ENCODE measurements at places on chromosomes 16 and 17.

- no peak for DNase-seq
Observed at GRCh38 chr16:47504599-47504998, 43.5 kb downstream of the PHKB start.

GRCh38 chr17:75325827-75326225, 36.6 kb upstream of the SLC25A19 start:
- no peak for DNase-seq

- DNase-seq = no peak
Observed at GRCh38 chr17:48873209-48873608, 19.4 kb upstream of the ATP5MC1 start.

GRCh38 chr17:37342589-37342988, 33.2 kb upstream of the C17orf78 start:
- DNase-seq = no peak

DNA sequence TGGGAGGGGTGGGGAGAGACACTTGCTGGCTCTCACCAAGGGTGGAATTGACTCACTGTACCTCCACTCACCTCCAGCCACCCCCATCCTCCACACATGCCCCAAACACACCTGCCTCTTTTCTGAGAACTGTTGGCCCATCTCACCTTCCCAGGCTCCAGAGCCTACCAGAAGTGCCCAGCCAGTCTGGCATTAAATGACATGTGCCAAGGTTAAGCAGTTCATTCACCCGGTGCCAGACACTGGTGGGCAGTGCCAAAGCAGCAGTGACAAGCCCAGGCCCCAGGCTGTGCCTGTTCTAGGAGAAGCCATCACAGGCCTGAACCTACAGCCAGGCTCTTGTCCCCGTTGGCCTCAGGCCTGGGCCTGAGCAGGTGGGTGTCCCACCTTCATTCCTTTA, 11.2 kb downstream of the MVP start:
- DNase-seq = no peak

DNA sequence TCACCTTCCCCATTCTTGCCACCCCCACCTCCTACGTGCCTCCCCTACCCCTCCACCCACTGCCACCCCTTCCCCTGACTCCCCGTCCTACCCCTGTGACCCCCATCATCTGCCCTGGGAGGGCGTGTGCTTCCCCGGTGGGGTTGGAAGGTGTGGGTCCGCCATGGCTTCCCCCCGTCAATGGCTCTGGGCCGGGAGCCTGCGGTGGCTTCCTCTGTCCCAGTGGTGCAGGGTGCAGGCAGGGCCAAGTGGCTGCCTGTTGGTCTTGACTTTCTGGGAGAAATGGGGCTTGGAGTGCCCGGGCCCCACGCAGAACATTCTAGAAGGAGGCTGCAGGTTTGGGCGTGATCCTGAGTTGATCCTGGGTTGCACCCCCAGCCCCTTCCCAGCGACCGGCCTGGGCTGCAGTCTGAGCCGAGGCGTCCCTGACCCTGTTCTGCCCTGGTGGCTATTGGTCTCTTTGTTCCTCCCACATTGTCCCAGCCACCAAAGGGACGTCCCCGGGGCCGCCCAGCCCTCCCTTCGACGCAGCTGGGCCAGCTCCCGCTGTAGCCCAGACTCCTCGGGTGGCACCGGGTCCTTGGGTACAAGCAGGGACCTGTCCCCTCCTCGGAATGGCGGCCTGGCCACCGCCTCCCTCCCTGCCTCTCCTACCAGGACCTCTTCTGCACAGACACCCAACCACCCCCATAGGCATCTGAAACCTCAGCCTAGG, 25.7 kb downstream of the GSE1 start:
- no peak for DNase-seq

- DNase-seq = peak; percentile 97
Observed at GRCh38 chr17:78497115-78497540, 80.1 kb downstream of the DNAH17 start.

GRCh38 chr16:77376358-77376757, 58.5 kb downstream of the ADAMTS18 start:
- DNase-seq = peak; percentile 9

DNA sequence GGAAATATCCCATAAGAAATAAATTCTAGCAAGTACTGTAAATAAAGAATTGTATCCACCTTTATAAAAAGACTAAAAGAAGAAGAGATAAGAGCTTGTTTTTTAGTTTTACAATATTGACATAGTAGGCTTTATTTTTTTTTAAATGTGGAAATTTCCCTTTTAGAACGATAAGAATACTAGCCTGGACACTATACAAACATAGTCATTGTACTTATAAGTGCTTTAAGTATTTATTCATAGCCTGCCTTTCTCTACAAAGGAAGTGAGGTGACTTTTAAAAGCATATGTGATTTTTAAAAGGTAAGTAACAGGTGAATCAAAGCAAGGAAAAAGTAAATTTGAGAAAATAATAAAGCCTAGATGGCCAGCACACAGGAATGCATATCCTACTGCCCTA, 17.7 kb downstream of the TOX3 start:
- DNase-seq = no peak

GRCh38 chr17:79814974-79815835, 18.3 kb upstream of the CBX8 start:
- DNase-seq = no peak

DNA sequence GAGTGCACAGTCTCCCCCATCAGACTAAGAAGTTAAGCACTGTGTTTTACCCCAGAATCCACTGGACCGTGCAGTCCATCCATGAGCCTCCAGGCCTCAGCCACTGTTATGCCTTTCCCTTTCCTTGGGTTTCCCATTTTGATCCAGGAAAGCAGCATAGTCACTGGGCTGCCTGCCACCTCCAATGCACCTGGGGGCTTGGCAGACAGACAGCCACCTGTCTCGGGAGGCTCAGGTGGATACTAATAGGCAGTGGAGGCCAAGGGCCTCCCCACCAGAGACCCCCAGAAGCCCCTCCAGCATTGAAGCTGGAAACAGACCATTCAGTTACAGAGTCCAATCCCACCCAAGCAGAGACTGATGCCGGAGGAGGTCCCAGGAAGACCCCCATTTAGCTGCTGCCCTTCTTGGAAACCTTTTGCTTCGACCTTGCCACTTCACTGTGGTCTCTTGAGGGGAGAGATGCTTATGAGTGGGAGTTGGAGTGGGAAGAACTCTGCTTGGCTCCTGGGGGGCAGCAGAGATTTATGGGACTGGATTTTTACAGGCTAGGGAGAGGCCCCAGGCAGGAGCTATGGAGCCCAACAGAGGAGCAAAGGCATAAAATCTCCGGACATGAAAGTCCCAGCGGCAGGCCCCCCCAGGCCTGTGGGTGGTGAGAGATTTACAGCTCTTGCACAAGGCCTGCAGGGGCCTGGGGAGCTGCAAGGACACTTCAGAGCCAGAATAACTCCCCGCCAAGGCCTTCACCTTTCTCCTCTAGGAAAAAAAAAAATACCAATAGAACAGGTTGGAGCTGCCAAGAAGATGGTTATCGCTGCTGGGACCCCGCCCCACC, 12.2 kb upstream of the SP2 start:
- no peak for DNase-seq

GRCh38 chr16:65116818-65117430, 4.9 kb downstream of the CDH11 start:
- no peak for DNase-seq

DNA sequence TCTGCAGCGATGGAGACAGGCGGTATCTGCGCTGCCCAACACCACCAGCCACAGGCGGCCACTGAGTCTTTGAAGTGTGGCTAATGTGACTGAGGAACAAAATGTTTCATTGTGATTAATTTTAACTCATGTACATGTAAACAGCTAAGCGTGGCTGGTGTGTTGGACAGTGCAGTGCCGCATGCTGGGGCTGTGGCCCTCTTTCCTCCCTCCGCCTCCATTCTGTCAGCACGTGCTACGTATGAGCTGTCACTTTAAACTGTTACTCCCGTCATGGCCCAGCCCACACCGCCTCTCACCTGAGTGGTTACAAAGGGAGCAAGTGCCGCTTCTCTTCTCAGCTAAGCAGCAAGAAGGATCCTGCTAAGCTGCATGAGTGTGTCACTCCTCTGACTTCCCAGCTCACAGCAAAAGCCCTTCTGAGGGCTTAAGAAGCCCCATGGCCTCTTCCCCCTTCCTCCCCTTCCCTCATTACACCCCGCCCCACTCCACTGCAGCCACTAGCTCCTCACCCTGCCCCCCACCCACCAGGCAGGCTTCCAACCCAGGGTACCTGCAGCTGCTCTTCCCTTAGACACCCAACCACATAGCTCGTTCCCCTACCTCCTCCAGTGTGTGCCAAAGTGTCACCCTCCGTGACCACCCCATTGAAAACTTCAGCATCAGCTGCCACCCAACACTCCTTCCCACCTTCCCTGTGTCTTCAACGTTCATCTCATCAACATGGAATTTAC, 15.0 kb downstream of the HASPIN start:
- no peak for DNase-seq

- no peak for DNase-seq
Observed at GRCh38 chr17:4632581-4632920, 8.9 kb downstream of the ALOX15 start.

DNA sequence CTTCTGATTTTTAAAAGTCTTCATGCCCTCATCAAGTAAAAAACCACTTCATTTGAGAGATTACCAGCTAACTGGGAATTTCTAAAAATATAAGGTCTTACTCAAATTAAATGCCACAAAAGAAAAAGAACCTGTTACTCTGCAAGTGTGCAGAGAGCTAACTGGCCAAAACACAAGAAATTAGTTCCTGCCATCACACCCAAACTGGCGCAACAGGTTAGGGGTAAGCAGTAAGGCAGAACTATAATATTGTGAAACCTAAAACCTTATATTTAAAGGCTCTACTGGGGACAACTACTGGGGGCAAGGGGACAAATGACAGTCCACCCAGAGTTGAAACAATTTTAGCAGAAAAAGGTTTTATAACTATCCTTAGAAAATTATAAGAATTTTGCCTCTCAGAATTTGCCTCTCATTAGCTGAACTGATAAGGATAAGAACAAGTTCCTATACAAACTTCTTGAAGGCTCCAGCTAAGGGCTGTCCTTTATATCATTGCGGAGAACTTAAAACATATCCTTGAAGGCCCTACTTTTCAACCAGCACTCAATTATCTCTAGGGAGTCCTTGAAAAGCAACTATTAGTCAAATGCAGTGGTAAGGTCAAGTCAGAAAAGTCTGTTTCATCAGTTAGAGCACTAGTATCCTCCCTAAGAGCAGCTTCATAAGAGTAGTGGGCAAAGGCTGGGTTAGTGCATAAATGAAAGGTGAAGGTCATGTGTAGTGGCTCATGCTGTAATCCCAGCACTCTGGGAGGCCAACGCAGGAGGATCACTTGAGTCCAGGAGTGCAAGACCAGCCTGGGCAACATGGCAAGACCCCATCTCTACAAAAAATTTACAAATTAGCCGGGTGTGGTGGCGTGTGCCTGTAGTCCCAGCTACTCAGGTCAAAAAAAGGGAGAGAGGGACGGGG, 31.5 kb downstream of the SMURF2 start:
- DNase-seq = no peak

DNA sequence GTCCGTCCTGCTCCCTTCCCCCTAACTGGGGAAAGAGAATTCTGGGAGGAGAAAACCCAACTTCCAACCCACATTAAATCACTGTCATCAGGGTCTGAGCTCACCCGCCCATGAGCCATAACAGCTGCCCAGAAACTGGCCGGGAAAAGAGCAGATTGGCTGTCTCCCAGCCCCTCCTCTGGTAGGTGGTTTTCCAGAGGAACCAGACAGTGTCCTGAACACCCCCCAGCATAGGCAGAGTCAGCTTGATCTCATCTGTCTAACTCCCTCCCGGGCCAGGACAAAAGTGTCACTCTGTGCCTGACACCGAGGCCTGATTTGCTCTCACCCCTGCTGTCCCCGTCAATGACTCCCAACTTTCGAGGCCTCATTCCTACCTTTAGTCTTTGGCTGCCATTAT, 197.0 kb downstream of the AXIN2 start:
- no peak for DNase-seq

- DNase-seq = no peak
Observed at GRCh38 chr16:69384974-69385373, 833 bp downstream of the TERF2 start.

DNA sequence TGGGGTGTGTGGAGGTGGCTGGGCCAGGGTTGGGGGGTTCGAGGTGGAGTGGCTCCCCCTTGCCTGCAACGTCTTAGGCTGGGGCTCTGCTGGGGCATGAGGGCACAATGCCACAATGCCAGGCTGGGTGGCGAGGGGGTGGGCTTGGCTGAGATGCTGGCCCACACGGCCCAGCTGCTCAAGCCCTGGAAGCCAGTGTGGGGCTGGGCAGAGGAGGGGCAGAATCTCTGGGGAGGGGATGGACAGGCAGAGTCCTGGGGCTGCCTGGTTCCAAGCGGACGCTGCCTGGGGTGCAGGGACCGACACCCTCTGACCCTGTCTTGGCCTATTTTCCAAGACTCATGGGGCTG, 37.5 kb upstream of the SSTR5 start:
- no peak for DNase-seq

DNA sequence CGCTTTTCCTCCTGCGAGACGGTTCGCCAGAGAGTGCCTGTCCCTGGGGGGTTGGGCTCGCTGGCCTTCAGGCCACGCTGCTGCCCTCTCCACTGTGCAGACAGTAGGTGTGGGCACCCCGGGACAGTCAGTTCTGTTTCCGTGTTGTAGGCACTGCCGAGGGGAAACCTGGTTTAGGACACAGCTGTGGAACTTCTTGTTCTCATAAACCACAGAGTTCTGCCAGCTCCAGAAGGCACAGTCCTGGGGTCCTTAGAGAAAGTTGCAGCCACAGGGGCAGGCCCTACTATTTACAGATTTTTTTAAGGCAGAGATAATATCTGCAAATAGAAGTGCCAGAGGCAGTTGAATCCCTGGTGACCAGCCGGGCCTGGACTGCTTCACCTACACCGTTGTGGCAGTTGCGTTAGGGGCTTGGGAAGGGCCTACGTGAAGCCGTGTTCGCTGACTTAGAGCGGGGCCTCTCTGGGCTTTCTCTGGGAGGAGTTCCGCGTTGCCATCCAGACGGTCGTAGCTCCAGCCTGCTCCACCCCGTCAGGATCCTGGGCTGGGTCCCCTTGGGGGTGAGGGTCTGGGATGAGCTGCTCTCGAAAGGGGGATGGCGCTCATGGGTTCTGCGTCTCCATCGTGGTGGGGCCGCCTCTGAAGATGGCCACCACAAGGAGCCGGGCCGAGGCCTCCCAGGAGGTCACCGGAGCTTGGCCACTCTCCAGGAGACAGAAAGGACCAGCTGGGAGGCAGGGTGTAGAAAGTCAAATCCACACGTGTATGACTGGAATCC, 126.3 kb downstream of the BANP start:
- no peak for DNase-seq

GRCh38 chr16:49277386-49277742, 4.3 kb downstream of the CBLN1 start:
- DNase-seq = no peak
